Head of caudate nucleus (tissue), 42 donors: ENCODE measurements at places on chromosomes 12 and 14.

DNA sequence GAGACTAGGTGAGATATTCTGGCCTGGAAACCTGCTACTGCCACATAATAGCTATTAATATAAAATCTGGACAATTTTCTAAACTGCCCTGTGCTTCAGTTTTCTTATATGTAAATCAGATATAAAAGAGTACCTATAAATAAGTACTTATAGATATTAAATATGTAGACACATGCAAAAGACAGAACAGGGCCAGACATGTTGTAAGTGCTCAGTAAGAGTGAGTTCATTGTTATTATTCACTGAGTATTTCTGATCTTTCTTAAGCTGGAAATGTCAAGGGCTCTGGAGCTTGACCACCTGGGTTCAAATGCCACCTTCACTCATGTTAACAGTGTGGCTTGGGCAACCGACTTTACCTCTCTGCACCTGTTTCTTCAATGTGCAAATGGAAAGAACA is 179.8 kb downstream of the GALC start:
- DNase-seq = no peak

- DNase-seq = peak; percentile 93
These were observed at the start of gene EID3 for GRCh38 chr12:104303538-104304151. EID3 (plus strand) TSS chr12:104303739; CDS start chr12:104303935, 196 bp downstream.

- DNase-seq = no peak
These were observed 128.4 kb downstream of the RPAP3 start for GRCh38 chr12:47577206-47577989.

DNA sequence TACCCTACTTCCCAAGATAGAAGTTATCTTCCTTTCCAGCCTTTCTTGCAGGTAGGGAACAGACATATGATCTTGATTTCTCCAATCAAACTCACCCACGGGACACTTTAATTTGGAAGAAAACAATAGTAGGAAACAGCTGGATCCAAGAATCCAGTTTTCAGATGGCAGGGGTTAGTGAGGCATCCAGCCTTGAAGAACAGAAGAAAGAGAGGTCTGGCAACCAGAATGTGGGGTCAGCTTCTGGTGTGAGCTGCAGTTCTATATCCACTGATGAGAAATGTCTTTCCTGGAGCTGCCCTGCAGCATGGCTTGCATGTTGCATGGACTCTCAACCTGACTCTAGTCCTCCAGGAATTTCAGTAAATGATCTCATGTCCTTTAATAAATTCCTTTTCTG is 83.8 kb downstream of the TTC8 start:
- no peak for DNase-seq

- no peak for DNase-seq
These were observed 17.5 kb downstream of the TRHDE start for GRCh38 chr12:72289633-72290032.

DNA sequence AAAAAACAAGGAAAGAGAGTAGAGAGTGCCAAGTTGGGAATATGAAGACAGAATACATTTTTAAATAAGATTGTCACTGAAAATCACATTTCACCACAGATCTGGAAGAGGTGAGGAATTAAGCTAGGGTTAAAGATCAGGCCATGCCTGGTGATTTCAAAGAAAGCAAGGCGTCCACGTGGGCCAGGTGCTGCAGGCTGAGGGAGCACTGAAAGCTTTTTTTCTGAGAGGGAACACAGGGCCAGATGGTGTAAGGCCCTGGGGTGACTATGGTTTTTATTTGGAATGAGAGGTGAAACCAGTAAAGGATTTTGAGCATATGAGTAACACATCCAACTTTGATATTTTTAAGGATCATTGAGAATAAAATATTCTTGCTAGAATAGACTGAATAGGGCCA is 20.9 kb downstream of the SYT1 start:
- DNase-seq = no peak

DNA sequence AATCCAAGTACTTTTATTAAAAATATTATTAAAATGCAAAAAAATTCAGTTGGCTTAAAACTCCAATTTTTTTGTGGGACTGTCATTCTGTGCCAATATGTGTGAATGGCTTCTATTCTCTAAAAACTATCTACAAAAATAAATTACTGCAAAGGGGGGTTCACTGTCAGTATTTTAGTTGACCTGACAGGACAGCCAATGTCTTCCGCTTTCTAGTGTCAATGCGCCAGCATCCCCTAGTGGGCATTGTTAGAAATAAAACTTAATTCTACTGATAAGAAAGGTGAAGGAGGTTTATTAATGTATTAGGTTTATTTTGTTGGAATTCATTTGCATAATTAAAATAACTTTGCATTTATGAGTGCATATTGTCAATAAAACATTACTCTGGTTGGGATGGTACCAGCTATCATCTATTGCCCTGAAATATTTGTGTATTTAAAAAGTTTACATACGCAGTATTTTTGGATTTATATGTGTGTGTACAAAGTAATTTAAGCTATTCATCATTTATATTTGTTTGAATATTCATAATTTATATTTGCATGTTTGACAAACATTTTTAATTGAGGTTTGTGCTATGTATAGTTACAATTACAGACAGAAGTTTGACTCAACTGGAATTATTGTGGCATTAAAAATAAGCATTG is 527.2 kb downstream of the FLRT2 start:
- peak; percentile 24 for DNase-seq

GRCh38 chr14:94690896-94691659 is 78.8 kb downstream of the GSC start:
- no peak for DNase-seq

- DNase-seq = no peak
These were observed 38.6 kb downstream of the SPTSSA start for GRCh38 chr14:34423445-34423844.

DNA sequence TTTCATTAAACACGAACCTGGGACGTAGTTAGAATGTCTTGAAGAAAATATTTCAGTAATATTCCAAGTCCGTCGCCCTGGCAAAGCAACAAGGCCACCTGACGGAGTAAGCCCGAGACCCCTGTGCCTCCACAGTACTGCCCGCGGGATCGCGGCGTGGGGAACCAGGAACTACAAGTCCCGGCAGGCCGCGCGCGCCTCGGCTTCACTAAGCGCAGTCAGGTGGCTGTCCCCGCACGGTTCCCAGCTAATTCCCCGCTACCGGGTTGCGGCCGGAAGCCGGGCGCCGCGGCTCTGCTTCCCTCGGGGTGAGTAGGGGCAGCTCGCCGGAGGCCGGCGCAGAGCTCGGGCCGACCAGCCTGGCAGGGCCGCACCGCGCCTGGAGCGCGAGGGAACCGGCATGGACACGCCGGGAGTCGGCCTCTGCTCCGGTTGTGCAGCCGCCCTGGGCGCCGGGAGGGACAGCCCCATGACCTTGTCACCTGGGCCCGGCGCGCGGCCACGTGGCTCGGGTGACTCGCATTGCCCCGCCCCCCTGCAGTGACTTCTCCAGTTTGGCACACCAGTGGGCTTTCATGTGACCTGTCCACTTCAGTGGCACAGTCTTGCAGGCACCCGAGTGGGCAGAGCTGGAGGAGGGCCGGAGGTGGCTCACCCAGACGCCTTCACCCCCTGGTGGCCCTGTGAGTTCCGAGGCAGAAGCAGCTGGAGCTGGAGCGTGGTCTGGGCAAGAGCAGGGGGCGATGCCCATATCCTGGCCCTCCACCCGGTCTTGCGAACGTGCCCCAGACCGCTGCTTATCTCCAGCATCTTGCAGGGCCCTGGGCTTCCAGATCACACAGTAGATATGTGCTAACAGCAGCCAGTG is at the start of gene ADCK1:
Gene ADCK1, plus strand, starts transcription at position 247 of the 868 bp plus-strand sequence. CDS start 18,870 bp downstream, outside the sequence.
- peak; percentile 94 for DNase-seq

DNA sequence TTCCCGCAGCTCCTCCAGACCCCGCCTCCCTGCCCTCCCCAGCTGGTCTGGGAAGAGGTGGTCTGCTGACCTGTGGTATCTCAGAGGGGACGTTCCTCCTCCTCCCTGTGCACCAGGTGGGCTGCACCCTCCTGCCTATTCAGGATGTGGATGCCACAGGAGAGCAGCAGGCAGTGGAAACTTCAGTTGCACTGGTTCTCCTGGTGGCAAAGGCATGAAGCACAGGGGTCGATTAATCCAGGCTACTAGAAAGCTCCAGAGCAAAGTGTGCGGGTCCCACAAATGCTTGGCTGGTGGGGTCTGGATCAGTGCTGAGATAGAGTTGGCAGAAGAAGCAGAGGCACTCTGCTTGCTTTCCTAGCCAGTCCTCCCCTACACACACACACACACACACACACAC is 197.0 kb downstream of the SLC41A2 start:
- no peak for DNase-seq

- no peak for DNase-seq
These were observed at the start of gene NTS for GRCh38 chr12:85874031-85874461. NTS (plus strand) TSS chr12:85874295; CDS start chr12:85874404, 109 bp downstream.

DNA sequence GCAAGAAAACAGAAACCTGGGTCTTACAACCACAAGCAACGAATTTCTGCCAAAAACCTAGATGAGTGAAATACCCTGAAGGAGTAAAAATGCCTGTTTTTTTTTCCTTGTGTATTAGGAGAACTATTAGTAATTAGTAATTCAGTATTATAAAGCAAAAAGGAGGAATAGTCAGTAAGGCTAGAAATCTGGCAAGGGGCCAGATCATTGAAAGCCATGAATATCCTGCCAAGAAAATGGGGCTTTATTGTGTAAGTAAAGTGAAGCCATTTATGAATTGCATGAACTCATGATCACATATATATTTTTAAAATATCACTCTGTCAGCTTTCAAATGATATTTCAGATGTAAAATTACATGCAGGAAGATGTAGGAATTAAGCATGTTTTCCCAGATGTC is 57.9 kb downstream of the TXNDC16 start:
- no peak for DNase-seq

DNA sequence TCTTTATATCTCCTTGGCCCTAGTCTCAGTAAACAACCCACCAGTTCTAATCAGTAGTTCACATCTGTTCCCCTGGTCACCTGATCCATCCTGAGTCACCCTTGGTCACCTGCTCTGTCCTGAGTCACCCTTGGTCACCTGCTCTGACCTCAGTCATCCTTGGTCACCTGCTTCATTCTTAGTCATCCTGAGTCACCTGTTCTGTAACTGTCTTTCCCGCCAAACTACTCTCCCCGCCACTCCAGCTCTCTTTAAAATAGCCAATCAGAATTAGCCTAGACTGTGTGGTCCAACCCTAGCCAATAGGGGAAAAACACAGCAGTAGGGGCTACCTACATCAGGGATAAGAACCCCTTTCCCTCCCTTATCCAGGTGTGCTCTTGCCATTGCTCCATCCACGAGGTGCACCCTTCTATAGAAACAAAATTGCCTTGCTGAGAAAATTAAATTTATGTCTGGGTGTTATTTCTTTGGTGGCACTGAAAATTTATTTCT is 245.4 kb upstream of the DIO3 start:
- no peak for DNase-seq

GRCh38 chr14:91484186-91484585 is 25.9 kb downstream of the PPP4R3A start:
- no peak for DNase-seq

- DNase-seq = no peak
These were observed 145.8 kb downstream of the GRIN2B start for GRCh38 chr12:13835652-13836051.

- no peak for DNase-seq
These were observed 3.2 kb downstream of the KCNJ8 start for GRCh38 chr12:21771311-21771710.

GRCh38 chr12:132439333-132439904 is 50.5 kb upstream of the FBRSL1 start:
- no peak for DNase-seq

DNA sequence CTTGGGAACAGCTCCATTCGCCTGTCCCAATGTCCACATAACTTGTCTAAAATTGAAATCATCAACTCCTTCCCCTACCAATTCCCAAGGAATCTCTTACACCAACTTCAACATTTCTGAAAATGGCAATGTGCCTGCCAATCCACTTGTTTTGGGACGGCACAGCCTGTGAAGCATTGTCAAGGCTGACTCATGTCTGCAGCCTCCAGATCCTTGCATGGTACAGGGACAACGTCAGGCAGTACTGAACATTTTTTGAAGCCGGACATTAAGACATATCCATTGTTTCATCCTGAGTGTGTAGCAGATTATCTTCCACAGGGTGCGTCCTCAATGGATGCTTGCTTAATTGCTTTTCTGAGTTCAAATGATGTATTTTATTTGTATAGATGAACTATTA is 794.1 kb downstream of the BCL11B start:
- DNase-seq = no peak

GRCh38 chr14:77325746-77326094 is 4.9 kb downstream of the GSTZ1 start:
- no peak for DNase-seq

DNA sequence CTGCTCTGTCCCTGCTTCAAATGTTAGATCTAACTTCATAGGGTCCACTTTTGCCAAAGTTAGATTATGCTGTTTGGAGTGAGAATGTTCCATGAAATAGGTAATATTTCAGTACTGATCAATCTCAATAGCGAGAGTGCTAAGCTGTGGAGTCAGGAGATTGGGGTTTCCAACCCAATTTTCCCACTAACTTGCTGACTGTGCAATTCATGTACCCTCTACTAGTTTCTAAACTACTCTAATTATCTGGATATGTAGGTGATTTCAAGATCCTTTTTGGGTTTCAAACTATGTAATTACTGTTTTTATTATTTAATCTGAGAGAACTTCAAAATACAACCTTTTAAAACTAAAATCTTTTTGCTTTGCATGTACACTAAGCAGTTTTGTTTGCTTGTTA is 45.9 kb downstream of the GPR137C start:
- no peak for DNase-seq
